ENCODE measurements at places on chromosomes 5 and 9.
A peak's percentile ranks its signal among the peaks of the same experiment; 100 is the strongest.

GRCh38 chr5:151523335-151523734, 67.8 kb downstream of the FAT2 start:
- peak; percentile 79 for DNase-seq

GRCh38 chr5:78500871-78501270, 140.5 kb downstream of the SCAMP1 start:
- DNase-seq = no peak

- DNase-seq = no peak
Measured at GRCh38 chr5:72651779-72652178, 144.6 kb upstream of the ZNF366 start.

- no peak for DNase-seq
Measured at GRCh38 chr5:96227957-96228356, 205.1 kb downstream of the PCSK1 start.

- no peak for DNase-seq
Measured at GRCh38 chr9:134902936-134903335, 14.8 kb downstream of the FCN1 start.

DNA sequence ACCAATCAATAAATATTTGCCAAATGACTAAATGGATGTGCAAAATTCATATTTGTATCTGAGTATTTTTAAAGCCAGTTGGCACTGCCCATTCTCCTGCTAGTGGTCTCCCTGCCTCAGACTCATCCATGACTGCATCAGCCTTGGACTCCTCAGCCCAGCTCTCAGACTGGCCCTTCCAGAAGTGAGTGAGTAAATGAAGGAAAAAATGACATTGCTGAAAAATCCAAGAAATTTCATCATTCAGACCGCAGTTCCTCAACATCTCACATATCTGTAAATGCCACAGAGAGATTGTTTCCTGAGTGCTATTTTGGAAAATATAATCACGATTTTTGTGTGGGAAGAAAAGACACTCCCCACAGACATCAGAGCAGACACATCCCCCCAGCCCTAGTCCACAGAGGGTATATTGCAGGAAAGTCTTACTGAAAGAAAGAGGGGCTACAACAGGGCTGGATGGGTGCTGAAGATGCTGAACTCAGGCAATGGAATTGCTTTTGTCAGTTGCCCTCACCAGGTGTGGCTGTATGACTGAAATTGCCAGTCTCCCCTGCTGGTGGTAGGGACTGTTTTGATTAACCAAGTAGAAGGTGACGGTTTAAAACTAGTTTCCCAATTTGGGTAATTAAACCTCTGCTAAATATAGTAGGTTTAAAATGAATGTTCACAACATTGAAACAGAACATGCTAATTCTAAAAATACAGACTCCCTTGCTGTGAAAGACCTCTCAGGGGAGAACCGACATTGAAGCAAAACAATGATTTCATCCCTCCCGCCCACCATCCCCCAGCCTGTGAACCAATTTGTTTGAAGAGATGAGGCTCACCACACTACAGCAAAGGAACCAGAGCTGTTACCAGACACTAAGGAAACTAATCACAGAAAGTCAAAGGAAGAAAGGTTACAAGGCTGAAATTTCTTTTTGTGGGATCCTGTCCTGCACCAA, 158.8 kb downstream of the DEPDC1B start:
- no peak for DNase-seq

DNA sequence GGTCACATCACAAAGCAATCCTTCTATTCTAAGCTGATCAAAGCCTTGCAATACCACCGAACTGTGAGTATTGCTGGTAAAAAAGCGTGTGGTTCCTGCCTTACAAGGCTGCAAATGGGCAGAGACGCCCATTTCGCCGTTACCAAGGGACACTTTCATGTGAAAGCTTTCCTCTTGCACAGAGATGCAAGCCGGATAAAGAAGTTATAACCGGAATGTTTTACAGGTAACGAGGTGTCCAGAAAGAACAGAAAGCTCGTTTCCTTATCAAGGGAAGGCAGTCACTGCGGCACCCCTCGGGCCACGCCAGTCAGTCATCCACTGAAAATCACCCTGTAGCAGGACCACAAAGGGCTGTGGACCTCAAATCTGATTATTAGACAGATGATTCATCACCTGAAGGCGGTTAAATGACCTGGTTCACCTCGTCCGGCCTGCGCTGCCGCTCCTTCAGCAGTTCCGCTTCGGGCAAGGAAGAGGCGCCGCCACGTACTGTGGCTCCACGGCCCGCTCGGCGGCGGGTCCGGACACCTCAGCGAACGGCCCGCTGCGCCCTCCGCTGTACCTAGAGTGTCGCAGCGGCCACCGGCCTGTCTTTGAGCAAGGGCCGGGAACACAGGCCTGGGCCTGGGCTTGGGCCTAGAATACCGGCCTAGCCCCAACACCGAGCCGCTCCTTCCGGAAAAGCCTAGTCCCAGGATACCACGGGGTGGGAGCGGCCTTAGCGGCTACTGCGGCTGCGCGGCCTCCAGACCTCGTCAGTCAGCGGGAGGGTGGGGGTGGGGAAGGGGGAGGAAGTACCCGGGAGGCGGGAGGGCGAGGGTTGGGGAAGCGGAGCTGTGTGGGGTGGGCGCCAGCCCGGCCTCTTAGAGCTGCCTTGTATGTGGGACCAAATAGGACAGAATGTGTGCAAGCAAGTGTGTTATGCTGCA, at the start of gene KLHL9:
Gene KLHL9, minus strand, starts transcription at position 704 of the 932 bp plus-strand sequence. Its CDS starts 545 bp downstream, at position 159.
- peak; percentile 93 for DNase-seq

GRCh38 chr9:73023025-73023541, 70.2 kb upstream of the ALDH1A1 start:
- peak; percentile 29 for DNase-seq

DNA sequence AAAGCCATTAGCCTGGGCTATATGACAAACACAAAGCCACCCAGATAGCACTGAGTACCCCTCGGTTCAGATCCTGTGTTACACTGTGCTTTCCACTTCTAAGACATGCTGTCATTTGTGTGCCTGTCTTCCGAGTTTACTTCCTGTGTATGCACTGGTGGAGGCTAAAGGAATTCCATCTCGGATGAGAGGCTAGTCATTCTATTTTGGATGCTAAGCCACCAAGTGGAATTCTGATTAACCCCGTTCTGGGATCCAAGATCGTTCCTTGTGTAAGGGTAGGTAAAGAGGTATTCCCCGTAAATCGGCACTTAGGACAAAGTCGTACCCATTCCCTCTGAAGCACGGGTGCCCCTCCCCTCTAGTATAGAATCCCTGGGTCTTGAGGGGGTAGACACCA, 8.7 kb downstream of the PROP1 start:
- DNase-seq = no peak

DNA sequence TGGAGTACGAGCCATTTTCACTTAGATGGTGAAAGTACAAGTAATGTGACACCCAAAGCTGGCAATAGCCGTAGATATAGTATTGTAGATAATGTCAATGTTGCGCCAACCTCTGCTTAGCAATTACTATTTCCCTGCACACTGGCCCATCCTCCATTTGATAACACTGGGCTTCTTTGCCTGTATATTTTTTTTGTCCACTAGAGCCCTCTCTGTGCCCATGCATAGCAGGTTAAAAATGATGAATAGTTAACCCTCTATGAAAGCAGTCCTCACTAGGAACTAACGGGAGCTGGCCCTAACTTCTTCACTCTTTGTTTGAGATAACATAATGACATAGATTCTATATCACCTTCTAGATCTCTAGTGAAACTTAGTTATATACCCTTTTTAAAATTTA, 416.8 kb downstream of the TUSC1 start:
- DNase-seq = no peak

DNA sequence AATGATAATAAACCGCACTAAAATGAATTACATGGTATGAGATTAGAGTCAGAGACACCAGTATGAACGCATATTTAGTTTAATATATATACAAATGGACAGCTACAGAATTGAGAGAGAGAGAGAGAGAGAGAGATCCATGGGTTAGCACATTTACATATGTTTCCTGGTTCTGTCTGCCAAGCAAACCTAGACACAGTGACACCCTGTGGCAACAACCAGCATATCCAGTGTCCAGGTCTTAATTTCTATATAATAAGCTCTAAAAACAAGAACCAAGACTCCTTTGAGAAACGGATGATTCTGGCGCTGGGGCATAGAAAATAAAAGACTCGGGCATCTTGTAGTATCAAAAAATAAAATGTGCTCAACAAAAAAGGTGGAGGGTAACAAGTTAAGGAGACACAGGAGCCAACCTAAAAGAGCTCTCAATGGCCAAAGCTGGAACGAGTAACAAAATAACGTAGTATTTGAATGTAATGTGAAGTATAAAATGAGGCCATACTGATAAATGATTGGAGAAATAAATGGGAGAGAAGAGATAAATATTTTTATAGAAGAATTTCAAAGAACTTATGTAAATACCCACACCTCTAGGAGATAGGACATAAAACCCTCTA, 84.5 kb downstream of the RFX3 start:
- DNase-seq = peak; percentile 41

DNA sequence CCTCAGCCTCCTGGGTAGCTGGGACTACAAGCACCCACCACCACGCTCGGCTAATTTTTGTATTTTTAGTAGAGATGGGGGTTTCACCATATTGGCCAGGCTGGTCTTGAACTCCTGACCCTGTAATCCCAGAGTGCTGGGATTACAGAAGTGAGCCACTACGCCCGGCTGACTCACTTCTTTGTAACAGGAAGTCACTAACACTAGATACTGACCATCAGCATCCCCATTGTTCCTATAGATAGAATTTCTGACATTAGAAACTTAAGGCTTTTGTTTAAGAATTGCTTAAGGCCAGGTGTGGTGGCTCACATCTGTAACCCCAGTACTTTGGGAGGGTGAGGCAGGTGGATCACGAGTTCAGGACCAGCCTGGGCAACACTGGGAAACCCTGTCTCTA, 42.2 kb downstream of the LEAP2 start:
- DNase-seq = no peak

DNA sequence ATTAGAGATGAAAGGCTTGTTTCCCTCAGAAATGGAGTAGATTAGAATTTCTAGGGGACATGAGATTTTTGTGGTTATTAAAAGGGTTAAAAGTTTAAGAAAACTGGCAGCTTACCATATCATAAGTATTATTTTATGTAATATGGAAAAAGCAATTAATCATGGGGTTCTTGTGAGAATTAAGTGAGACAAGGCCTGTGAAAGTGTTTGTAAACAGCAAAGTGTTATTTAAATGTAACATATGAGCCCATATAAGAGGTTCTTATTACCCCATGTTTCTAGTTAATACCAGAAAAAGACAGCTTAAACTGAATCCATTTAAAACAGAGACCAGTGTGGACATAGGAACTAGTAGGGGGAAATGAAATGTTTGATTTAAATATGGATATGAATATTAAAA, 241.1 kb upstream of the PIK3R1 start:
- no peak for DNase-seq

- no peak for DNase-seq
Measured at GRCh38 chr5:12109075-12109688, 204.9 kb upstream of the CTNND2 start.

DNA sequence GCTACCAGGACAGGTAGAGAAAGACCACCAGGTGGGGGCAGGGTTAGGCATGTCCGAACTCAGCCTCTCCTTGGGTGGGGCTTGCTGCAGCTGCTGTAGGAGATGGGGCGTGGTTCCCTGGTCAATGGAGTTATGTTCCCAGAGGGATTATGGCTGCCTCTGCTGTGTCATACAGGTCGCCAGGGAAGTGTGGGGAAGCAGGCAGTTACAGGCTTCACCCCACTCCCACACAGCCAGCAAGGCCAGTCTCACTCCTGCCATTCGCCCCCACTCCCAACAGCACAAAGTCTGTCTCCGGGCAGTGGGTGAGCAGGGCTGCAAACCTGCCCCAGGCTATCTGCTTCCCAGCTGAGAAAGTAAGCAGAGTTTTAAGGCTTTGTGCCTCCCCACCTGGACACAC, 20.0 kb upstream of the CEP72 start:
- DNase-seq = no peak

DNA sequence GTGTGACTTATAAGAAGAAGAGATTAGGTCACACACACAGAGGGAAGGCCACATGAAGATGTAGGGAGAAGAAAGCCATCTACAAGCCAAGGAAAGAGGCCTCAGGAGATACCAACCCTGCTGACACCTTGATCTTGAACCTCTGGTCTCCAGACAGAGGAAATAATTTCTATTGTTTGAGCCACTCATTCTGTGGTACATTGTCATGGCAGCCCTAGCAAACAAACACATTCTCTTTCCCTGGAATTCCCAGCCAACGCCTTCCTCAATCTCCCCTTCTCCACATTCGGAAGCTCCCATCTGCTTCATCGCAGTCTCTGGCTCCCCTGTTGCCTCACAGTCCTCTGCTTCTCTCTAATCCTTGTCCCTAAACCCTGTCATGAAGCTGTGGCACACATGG, 16.7 kb downstream of the PTGS1 start:
- no peak for DNase-seq

DNA sequence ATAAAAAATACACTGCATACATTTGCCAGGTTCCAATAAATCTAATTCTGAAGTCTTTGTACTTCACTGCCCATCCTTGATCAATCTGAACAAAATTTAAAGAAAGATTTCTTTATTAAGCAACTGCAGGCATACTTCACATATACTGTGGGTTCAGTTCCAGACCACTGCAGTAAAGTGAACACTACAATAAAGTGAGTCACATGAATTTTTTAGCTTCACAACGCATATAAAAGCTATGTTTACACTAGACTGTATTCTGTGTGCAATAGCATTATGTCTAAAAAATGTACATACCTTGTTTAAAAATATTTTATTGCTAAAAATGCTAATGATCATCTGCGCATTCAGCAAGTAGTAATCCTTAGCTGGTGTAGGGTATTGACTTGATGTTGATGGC, 52.1 kb downstream of the SSBP2 start:
- no peak for DNase-seq

- no peak for DNase-seq
Measured at GRCh38 chr5:75438722-75439121, 72.7 kb downstream of the CERT1 start.

DNA sequence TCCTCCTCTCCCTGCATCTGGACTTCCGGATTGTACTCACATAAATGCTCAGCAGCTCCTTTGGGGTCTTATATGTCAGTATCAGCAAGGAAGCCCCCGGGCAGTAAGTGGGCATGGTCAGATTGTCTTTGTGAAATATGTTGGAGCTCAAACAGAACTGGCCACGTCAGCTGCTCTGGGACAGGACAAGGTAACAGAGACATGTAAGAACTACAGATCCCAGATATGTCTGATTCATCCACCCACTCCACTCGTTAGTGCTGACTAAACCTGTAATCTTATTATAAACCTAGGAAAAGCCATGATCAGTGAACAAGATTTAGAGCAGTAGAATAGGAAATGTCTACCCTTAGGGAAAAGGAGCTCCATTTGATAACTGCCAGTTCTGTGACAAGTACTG, 561.8 kb downstream of the CETN3 start:
- no peak for DNase-seq

All from G401 (cell line).